ENCODE measurements at places on chromosomes 11 and 22.

DNA sequence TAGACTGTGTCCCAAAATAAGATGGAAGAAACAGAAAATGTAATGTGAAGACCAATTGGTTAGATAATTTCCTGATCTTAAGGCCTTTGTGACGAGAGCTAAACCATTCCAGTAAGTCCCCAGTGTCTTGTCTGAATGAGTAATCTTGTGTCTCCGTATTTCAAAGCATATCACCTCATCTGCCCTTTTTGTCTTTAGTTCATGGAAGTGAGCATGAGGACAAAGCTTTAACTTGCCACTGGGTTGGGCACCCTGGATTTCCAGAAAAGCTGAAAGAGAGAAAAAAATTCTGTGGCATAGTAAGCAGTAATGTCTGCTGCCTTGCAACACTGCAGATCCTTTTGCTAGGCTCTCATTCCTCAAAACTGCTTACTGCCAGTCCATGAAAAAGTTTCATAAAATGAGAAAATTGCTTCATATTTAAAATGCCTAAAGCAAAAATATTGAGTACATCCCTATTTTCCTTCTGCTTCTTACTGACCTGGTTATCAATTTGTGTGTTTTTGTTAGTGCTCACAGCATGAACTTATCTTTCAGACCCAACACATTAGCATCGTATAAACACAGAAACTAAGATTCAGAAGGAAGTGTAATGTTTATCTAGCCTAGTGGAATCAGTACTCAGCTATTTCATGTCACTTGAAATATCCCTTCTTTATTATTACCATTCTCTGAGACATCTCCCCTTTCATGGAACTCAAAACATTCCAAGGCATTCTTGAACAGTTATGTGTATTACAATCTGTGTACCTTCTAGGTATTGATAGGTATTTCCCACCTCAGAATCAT is 5.3 kb downstream of the CASP12 start:
- DNase-seq = no peak

GRCh38 chr11:88105951-88106350 is 69.3 kb downstream of the RAB38 start:
- DNase-seq = peak; percentile 52

GRCh38 chr11:77175021-77175842 is 47.2 kb downstream of the MYO7A start:
- no peak for DNase-seq

DNA sequence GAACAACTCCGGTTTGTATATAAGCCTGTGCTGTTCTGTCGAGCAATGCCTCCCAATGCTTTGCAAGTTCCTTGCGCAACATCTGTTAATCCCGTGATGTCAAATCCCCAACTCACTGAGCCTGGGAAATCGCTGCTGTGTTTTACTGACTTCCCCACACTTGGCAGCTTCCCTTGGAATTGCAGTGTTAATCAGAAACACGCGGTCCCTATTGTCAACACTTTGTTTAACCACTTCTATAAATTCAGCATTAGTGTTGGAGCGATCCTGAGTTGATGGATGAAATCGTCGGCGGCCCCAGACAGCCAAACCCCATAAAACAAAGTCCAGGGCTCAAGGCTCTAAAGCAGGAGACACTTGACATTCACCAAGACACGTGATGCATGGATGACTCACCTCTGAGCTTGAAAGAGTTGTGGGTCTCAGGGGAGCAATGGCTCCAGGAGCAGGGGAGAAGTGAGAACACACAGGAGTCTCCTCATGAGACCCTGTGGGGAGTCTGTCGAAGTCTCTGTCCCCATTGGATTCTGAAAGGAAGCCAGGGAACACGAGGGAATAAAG is 555.3 kb downstream of the MIAT start:
- peak; percentile 19 for DNase-seq

DNA sequence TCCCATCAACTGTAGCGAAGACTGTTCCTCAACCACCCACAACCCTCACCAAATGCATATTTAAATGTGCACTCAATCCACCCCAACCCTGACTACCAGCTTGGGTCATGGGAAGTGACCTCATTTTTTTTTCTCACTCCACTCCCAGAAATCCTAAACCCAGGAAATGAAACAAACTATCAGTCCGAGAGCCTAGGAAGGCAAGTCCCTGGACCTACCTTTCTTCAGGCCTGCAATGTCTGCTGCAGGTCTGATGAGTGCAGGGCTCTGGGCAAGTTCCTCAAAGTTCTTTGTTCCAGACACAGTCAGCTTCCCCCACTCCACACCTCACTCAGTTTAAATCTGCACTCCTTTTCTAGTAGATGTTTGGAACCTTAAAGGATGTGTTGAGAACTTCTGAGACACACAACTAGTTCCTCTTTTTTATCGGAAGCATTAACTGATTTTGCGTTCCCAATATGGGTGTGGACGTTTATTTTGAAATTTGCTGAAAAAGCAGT is at the start of gene MS4A4E:
MS4A4E (minus strand) TSS at position 398 of the 500 bp plus-strand sequence. CDS start 13,082 bp downstream, outside the sequence.
- no peak for DNase-seq
